NCI-H510A treated with DMSO at 0.1 percent for 48 hours (cell line): ENCODE measurements at places on chromosomes 16 and 17.
A peak's percentile ranks its signal among the peaks of the same experiment; 100 is the strongest.

- no peak for DNase-seq
These were observed 146.8 kb downstream of the CRLF3 start for GRCh38 chr17:30677550-30678249.

- DNase-seq, result no peak
These were observed 17.9 kb downstream of the PDP2 start for GRCh38 chr16:66898207-66898606.

DNA sequence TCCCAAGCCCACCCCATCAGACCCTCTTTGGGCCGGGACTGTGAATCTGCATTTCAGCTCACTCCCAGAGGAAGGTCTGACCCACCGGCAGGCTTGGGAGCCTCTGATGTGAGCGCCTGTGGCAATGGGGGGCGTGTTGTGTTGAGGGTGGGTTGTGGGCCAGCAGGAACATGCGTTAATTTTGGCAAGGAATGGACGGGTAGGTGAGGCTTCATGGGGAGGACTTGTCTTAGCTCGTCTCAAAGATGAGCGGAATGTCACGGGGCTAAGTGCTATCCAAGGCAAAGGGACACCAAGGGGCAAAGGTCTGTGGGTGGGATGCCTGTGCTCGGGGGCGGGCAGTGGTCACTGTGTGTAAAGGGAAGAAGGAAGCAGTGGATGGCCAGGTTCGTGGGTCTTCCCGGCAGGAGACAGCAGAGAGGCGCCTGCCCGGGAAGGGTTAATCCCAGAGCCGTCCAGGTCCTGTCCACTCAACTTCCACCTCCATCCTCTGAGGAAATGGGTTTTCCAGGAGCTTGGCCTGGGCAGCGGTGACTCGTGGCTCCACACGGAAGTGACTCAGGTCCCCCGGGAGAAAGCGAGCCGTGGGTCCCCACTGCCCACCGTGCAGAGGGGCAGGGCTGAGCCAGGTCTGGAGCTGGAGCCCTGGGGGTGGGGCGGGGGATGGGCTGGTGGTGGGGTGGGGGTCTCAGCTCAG lies 17.4 kb downstream of the ADGRG1 start:
- no peak for DNase-seq

DNA sequence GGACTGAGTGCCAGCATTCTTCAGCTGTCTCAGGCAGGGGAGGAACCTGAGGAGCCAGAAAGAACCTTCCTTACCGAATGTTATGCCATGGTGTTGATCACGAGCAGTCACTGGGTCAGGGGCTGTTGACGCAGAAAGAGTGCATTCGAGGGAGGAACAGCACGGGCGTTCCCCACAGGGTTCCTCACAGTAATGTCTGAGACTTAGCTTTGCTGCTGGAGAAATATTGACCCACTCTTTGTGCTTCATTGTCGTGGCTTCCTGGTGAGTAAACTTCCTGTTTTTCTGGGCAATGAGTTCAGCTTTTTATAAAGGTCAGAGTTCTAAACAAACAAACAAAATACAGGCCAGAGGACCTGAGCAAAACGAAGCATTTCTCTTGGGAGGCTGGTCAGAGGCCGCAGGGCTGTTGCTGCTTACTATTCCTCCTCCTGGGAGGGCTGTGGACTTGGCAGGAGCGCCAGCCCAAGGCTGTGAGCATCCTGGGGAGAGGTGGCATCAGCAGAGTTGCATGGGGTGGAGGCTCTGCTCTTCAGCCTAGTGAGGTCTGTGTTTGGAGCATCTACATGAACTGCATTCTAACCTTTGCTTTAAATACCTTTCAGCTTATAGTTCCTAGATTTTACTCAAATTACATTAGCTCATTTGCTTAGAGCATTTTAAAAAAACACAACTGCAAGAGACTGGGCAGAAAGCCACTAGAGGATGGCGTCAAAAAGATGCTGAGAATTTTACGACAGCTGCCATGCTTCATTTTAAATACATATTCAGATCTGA lies 143.1 kb upstream of the CACNG5 start:
- DNase-seq, result no peak

DNA sequence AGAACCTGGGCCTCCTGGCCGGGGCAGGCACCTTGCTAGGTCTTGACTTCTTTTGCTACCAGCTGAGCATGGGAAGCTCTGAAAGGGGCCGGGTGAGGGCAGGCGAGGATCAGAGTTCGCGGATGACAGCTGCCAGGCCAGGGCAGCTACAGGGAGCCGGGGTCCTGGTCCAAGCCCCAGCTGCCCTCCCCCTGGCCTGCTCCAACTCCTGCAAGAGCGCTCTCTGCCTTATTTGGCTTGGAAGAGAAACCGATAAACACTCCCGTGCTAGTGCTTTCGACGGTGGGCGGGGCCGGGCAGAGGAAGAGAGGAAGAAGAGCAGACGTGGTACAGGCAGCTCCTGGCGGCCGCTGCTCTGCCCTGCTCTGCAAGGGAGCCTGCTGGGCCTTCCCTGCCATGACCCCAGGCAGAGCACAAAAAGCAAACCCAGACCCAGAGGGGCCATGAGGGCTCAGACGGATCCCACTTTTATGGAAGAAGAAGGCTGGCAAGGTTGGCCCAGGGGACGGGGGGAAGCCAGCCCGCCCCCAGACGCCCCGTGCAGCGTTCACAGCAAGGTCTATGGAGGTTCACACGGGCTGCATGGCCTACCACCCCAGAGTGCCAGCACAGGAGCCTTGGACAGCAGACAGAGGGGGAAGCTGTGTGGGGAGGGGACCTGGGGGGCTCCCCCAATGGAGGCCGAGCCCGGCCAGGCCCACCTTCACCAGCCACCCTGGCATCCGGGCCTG lies 25.6 kb downstream of the PIEZO1 start:
- peak; percentile 67 for DNase-seq

DNA sequence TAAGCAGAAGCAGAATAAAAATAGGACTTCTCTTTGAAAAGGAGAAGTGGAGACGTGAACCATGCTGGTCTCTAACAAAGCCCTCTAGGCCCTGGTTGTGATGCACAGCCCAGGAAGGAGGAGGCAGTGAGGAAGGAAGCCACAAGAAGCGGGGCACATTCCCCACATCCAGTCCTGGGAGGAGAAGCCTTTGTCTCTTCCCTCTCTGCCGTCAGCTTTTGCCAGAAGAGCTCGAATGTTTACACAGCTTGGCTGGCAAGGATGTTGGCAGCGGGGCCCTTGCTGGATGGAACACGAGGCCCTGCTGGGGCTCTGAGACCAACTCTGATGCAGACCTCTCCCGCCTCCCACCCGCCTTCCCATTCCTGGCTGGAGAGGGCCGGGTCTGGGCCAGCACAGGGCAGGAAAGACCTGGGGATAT lies 91.3 kb downstream of the MAF start:
- peak; percentile 68 for DNase-seq

GRCh38 chr17:48627623-48628521 lies 1.7 kb upstream of the HOXB9 start:
- no peak for DNase-seq

GRCh38 chr16:54504372-54504771 lies 217.8 kb upstream of the IRX3 start:
- peak; percentile 80 for DNase-seq

GRCh38 chr17:81196505-81197408 lies 26.0 kb downstream of the CEP131 start:
- DNase-seq, result no peak

- no peak for DNase-seq
These were observed 18.0 kb upstream of the MON1B start for GRCh38 chr16:77172951-77173350.

GRCh38 chr16:12289175-12290063 lies 312.9 kb downstream of the SNX29 start:
- peak; percentile 9 for DNase-seq

- DNase-seq, result no peak
These were observed 10.7 kb upstream of the SMTNL2 start for GRCh38 chr17:4573669-4574068.

GRCh38 chr16:11689031-11689840 lies 21.0 kb downstream of the SNN start:
- no peak for DNase-seq

- DNase-seq, result no peak
These were observed 117.5 kb downstream of the IRX3 start for GRCh38 chr16:54169112-54169511.

DNA sequence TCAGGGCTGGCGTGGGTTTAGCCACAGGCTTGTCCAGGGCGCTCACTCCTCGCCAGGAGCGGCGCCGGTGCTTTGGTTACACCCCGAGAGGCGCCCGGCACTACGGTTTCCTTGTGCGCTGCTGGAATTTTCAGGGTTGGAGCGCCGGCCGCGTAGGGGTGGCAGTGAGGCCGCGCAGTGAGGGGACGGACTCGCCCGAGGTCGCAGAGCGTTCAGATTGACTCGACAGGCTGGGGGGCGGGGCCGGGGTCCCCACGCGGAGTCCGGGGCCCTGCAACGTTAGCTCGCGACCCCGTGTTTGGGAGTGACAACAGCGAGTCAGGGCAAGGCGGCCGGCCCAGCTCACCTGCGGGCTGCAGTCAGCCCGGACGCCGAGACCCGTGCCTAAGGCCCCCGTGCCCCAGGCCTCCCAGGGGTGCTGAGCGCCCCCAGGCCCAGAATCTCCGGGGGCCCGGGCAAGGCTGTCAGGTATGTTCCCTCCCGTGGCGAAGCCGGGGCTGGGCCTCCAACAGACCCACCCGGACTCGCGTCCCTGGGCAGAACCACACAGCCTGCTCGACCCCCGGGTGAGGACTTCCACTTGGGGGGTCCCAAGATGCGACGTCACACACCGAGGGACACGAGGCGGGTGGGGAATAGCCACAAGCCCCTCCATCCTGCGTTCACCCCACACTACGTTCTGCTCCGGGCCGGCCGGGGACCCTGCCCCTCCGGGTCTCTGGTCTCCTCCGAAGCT lies 1.3 kb upstream of the ACTG1 start:
- DNase-seq, result peak; percentile 60

GRCh38 chr17:72782985-72783701 lies 309.3 kb downstream of the SLC39A11 start:
- no peak for DNase-seq

DNA sequence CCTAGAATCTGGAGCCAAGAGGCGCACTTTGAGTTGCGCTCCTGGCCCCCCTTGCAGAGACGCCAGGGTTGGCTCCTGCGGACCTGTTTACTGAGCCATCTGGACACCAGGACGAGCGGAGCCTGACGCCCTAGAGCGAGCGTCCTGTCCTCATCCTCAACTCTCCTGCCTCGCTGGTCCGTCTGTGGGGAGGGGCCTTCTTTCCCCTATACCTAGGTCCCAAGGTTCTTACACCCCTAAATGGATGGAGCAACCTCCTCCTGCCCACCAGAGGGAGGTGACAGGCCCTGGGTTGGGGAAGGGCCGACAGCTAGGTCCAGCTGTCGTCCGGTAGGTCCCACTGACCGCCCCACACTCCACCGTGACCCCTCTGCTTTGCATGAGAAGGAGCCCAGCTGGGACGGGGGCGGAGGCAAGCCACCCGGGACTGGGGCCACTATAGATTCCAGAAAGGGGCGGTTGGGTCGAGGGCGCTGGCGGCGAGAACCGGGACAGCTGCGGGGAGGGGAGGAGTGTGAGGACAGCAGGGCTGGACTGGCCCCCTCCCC lies 3.1 kb upstream of the LHX1 start:
- no peak for DNase-seq

GRCh38 chr17:49051269-49051668 lies 54.1 kb downstream of the IGF2BP1 start:
- no peak for DNase-seq

GRCh38 chr17:75102385-75102821 lies 7.4 kb upstream of the ARMC7 start:
- DNase-seq, result no peak

DNA sequence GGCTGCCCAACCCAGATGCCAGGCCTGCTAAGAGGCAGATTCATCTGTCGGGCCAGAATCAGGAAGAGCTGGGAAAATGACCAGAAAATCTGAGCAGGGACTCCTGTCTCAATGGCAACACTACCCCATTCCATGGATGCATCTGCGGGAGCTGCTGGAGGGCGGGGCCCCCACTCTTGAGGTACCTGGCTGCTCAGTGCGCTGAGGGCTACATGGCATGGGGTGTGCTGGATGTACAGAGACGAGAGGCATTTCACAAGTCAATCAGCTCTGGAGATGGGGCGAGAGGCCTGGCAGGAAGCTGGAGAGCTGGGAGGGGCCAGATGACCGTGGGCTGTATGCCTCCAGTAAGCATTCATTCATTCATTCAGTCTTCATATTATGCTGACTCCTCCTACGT lies 6.4 kb downstream of the SDK2 start:
- no peak for DNase-seq

- no peak for DNase-seq
These were observed 14.0 kb downstream of the TERB1 start for GRCh38 chr16:66787427-66787826.

- DNase-seq, result peak; percentile 32
These were observed 22.1 kb downstream of the VAC14 start for GRCh38 chr16:70778901-70779309.

DNA sequence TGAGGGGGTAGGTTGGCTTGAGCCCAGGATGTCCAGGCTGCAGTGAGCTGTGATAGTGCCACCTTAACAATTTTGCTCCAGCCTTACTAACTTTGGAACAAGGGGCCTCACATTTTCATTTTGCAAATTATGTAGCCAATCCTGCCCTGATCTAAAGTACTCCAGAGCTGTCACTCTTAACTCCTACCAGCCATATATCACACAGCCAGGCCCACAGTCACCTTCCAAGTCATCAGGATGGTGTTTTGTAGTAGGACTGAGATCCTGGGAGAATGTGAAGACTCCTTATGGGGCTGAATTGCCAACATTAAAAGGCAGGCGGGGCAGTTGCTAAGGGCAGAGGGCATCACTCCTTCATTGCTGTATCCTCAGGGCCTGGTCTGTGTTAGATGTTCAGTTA lies 243.0 kb downstream of the MRTFB start:
- DNase-seq, result no peak

GRCh38 chr17:32479074-32479617 lies 7.6 kb upstream of the CDK5R1 start:
- no peak for DNase-seq

DNA sequence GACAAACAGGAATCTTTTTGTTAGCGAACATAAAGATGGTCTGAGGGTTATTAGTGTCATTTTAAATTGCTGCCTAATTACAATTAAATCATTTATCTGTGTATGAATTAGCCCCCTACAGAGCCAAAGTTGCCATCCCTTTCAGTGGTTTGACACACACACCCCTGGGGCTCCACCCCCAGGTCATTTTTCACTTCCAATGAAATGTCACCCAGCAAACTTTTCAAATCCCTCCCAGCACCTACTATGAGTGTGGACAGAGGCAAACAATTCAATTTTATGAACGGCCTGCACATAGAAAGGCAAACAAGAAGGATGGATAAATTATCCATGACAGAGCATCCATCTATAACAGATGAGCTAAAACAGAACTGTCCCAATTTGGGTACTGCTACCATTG lies 2.4 kb downstream of the MYH10 start:
- DNase-seq, result no peak

DNA sequence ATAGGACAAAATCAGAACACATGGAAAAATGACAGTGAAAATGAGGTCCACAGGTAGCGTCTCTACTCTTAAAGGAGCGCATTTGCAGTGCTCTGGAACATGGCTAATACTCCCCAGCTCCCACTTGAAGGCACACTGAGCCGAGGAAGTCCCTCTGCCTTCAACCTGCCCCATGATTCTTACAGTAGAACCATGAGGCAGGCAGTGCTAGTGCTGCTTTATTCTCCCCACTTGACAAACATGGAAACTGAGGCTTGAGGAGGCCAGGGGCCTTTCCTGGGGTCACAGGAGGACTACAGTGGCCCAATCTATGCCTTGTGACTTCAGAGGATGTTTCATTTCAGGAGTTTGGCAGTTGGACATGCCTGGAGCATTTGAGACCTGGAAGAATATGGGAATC lies 244.1 kb upstream of the MAF start:
- no peak for DNase-seq

- no peak for DNase-seq
These were observed 15.2 kb upstream of the IL34 start for GRCh38 chr16:70630960-70631745.
